Osteoblast (primary cell): ENCODE measurements at places on chromosomes 16 and 17. TPM values are rescaled to one million over a fixed set of nuclear protein-coding genes. Genes with fewer than 3 reads are reported as not detected.

Gene LPO
- total RNA-seq: under 0.01 TPM in 1 of 2 replicates, not detected in the other

Gene TRPV3
- total RNA-seq: 0.29 and 0.36 TPM in 2 replicates

Gene TBC1D3G
- 2.9 TPM in 1 of 2 replicates, not detected in the other for total RNA-seq

Gene FUS
- 24.2 and 30.4 TPM in 2 replicates for total RNA-seq

Gene PROCA1
- total RNA-seq: 0.36 and 0.88 TPM in 2 replicates

Gene GCGR
- total RNA-seq: under 0.01 TPM in 1 of 2 replicates, not detected in the other

Gene WSCD1
- not detected in 2 replicates for total RNA-seq

Gene NRN1L
- total RNA-seq: 0.29 TPM in 1 of 2 replicates, not detected in the other
